ENCODE measurements at places on chromosomes 1 and 21.
A peak's percentile ranks its signal among the peaks of the same experiment; 100 is the strongest.

DNA sequence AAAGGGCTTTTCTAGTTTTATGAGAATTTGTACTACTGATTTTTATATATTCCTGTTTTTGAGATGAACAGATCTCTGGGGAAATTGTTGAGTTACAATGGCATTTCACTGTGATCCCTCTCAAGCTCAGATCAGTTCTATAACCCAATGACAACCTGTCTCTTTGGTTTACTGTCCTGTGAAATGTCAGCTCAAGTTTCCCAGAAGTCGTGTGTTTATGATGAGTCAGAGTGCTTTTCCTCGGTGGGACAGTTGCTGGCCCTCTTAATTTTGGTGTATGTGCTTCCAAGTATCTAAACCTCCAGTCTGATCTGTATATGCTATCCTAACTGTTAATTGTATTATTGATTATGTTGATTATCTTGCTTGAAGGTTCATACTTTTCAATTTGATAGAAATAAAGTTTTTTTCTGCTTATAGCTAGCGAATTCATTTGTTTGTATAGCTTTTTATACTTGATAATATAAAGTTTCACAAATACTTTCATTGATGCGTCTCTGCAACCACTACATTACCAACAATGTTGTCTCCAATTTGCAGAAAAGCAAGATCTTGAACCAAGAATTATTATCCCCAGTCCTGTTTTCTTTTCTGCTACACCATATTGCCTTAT is 77.5 kb upstream of the DNAJC6 start:
- peak; percentile 15 for DNase-seq

GRCh38 chr1:162772571-162773154 is 17.8 kb upstream of the HSD17B7 start:
- DNase-seq: peak; percentile 15

- DNase-seq: peak; percentile 49
Observed at GRCh38 chr1:157540852-157541251, 11.5 kb downstream of the FCRL5 start.

GRCh38 chr1:11701551-11701961 is 10.0 kb downstream of the DRAXIN start:
- DNase-seq: no peak

DNA sequence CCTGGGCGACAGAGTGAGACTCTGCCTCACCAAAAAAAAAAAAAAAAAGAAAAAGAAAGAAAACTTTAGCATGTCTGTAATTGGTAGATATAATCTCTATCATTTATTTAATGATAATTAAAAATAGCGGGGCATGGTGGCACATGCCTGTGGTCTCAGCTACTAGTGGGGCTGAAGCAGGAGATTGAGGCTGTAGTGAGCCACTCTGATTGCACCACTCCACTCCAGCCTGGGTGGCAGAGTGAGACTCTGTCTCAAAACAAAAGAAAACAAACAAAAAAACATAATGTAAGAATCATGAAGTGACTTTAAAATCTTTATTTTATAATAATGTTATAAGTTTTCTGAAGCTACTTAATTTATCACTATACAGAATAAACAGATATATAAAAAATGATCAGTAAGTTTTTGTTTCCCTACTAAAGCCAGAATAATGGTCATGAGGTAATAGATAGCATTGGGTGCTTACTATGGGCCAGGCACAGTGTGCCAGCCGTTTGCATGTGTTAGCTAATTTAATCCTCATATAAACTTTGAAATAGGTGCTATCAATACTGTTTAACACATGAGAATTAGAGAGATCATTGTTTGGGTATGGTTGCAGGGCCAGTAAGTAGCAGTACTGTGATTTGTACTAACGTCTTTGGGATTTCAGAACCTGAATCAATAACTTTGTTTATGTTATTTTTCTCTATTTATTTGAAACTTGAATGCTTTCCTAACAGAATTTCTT is 23.8 kb downstream of the CLIC4 start:
- no peak for DNase-seq

GRCh38 chr1:234519506-234519905 is 40.5 kb upstream of the TARBP1 start:
- no peak for DNase-seq

DNA sequence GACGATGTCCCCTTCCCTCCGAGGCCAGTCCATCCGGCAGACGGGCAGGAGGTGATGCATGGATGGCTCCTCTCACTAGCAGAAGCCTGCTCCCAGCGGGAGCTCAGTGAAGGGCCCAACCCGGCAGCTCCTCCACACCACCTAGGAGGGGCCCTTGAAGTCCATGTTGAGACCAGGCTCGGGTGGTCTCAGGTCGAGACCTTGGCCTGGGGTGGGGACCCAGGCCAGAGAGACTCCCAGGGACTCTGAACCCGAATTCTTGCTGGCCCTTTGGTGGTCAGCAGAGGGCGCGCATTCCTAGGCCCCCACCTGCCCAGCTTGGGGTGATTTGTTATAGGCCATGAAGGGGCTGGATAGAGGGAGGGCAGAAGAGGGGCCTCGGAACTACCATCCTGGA is 642 bp upstream of the NT5C1A start:
- DNase-seq: no peak

DNA sequence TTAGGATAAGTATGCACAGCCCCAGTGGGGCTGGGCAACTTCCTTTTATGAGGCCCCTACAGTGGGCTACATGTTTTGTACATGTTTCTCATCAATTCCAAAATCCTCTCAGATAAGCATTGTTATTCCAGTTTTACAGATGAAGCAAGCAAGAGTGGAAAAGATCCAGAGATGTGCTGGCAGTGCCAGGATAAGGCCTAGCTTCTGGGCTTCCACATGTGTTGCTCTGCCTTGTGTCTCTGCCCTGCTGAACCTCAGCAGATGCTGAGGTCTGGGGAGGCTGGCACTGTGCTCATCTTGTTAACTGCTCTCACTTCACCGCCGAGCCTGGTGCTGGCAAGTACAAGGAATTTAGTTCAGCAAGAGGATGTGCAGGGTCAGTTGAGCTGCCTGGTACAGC is 202.1 kb downstream of the TRABD2B start:
- no peak for DNase-seq

DNA sequence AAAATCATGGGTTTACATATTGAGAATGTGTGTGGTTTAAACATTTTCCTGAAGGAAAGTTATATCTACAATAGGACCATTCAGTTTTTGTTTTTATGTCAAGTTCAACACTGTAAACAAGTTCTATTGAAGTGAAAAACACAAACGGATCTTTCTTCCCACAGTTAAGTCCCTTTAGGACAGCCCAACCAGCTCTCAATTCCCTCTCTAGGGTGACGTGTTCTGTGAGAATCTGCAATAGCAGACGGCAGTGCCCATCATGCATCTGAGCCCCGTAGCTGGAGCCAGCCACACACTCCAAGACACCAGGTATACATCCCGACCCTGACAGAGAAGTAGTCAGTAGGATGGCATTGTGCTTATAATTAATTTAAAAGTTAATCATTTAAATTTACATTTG is 26.3 kb upstream of the IVNS1ABP start:
- peak; percentile 29 for DNase-seq

DNA sequence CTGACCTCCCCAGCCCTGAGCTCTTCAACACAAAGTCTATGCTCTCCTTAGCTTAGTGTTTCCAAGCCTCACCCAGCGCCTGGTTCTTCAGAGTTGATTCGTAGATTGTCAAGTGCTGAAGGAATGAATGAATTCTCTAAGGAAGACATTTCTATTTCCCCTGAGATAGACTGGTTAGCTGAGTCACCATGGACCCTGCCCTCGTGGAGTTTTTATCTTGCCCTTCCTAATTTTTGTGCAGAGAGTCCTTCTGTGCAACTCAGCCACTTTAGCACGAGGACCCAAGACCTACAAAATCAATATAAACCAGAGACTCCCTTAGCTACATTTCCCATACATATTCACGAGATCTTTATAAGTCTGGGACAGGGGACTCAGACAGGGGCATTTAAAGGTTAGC is 2.6 kb upstream of the CD244 start:
- no peak for DNase-seq

DNA sequence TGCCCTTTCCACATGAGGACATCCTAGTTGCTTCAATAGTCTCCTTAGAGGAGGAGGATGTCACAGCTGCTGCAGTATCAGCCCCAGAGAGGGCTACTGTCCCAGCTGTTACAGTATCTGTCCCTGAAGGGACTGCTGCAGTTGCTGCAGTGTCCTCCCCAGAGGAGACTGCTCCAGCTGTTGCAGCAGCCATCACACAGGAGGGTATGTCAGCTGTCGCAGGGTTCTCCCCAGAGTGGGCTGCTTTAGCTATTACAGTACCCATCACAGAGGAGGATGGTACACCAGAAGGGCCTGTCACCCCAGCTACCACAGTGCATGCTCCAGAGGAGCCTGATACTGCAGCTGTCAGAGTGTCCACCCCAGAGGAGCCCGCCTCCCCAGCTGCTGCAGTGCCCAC is 78.5 kb upstream of the BMP8A start:
- no peak for DNase-seq

- DNase-seq: no peak
Observed at GRCh38 chr1:225230483-225230882, 197.4 kb downstream of the LBR start.

DNA sequence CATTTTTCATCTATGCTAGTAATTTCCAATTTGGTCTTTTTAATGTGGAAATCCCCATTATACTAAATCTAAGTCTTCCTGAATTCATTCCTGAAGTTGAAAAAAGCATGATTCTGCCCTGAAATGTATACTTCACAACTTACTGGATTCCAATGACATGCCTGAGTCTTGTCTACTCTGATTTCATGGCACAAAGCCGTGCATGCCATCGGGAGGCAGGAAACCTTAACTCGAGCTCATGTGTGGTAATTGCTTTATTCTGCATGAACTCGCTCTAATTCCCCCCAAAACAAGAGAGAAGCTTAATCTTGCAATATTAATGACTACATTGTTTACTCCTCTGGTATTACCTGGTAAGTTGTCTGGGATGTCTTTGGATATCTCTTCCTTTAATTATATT is 39.6 kb upstream of the PBX1 start:
- DNase-seq: no peak

DNA sequence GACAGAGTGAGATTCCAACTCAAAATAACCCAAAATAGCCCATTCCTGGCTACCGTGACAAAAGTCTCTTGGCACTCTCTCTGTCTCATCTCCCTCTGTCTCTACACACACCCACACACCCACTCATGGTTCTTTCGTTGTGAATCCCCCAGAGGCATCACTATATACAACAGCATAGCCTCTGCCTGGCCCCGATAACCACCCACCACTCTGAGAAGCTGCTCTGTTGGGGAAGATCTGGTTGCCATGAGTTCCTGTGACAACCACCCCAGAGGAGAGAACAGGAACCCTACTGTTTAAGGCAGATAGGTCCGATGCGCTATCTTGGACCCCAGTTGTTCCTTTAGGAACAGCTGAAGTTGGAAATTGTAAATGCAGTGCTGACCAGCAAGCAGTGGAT is 70.4 kb upstream of the LYST start:
- DNase-seq: no peak

- DNase-seq: no peak
Observed at GRCh38 chr1:27648602-27649305, 13.8 kb upstream of the FGR start.

- DNase-seq: peak; percentile 93
Observed at GRCh38 chr1:107991371-107992066, 26.5 kb upstream of the VAV3 start.

DNA sequence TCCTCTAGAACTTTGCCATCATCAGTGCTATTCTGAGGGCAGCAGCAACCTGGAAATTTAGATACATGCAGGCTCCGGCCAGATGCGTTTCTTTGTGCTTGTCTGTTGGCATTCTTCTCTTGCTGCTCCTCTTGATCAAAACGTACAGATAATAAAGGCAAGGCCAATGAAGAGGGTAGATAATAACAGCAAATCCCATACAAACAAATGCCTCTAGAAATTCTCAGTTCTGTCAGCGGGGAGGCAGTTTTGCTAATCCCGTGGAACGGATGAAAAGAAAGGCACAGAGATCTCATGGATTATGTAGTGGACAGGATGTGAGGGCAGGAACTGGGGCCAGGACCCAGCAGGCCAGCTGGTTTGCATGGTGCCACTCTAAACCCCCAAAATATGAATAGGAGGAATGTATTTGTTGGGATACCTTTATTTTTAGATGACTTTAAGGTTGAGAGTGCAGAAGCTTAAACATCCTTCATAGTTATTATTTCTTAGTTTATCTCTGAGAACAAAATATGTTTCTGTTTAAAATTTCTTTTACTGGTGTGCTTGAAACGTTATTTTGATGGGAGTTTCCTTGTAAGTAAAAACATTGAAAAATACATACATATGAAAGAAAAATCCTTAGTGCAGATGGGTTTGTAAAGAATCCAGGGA is 1.5 kb downstream of the ITSN1 start:
- peak; percentile 30 for DNase-seq

DNA sequence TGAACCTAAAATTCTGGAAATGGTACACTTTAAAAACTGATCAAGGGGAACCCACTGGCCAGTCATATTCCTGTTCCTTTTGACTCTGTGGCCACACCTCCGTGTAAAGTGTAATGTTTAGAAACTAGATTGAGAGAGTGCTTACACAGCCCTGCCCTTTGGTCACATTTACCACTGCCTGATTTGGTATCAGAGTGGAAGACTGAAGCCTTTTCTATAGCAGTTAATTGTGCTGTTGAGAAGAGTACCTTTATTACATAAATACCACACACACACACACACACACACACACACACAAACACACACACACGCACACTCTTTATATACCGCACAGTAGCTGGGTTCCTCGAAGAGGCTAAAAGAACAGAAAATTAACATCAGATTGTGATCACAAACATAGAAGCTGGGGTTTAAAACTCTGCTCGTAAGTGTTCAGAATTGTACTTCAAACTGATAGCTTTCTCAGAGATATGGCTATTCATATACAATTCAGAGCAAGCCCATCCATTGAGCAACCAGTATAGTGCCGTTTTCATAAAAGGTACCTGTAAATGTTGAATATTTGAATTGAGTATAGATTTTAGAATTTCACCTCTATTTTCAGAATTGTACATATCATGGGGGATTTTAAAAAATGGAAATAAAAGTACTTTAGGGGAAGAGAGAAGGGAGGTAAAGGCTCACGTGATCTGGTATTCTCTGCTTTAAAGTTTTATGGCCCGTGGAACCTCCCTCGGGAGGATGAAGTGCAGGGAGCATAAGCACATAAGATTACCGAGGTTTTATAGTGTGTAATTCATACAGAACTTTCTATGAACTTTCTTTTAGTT is 37.5 kb downstream of the CAMTA1 start:
- DNase-seq: no peak

DNA sequence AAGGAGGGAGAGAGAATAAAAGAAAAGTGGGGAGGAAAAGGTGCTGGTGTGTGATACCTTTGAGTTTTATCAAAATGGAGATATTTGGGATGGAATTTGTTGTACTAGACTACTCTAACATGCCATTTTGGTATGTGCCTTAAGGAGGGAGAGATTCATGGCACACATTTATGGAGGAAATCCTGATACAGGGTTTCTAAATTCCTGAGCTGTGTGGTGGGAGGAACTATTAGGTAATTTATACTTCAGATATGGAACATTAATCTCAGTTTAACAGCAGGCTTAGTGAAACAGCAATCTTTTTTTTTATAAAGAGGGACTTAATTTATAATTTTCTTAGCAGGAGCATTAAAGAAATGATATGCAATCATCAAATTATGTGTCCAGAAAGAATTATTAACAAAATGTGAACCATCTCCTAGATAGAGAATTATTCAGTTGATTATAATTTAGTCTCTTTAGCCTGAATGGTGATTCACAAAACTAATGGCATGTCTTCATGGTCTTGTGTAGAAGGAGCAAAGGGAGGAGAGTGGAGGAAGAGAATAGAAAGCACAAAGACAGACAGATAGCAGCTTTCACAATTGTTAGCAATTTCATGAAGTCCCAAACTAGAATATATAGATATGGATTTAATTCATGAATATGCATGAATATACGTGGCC is 301.6 kb downstream of the HLX start:
- DNase-seq: no peak
